ENCODE measurements at places on chromosomes 6 and 20.
A peak's percentile ranks its signal among the peaks of the same experiment; 100 is the strongest.

GRCh38 chr6:131754715-131755567 lies 44.1 kb upstream of the CTAGE9 start:
- DNase-seq = peak; percentile 18

DNA sequence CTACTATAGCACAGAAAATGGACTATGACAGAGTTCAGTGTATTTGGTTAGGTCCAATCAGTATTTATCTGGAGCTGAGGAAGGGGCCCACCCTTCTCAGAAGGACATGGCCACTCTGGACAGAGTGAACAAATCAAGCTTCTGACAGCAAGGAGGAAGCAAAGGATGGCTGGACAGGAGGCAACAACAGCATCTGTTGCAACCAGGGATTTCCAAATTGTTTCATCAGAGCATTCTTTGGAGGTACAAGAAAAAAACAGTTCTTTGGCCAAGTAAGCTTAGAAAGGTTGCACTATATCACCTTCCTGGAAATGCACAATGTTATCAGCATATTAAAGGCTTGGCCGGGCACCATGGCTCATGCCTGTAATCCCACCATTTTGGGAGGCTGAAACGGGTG lies 118.7 kb upstream of the SLC22A16 start:
- DNase-seq = peak; percentile 47

DNA sequence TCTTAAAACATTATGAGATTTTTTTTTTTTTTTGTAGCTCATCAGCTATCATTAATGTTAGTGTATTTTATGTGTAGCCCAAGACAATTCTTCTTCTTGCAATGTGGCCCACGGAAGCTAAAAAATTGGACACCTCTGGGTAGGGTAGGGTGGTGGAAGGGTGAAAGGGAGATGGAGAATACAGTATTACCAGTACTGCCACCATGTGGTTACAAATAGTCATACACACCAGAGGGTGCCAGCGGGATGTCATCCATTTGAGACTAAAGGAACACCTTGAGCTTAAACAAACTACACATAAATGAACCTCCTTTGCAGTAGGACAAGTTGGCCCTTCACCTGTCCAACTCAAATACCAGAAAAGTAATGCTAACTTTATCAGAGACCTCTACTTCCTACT lies 601.9 kb downstream of the HTR1B start:
- peak; percentile 21 for DNase-seq

DNA sequence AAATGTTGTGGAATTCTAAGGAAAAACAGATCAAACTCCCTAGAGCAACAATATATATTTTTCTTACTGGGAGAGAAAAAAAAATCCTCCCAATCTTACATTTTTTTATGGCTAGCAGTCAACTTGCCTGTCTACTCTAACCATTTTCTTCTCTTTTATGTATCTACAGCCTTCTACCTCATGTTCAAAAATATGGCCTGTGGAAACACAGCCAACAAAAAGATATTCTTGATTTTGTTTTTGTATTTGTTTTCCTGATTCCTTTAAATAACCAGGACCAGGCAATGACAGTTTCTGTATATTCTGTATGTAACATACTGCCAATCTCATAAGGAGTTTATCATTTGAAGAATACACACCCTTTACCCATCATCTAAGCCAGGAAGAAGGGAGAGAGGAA lies 13.0 kb upstream of the SLC16A10 start:
- DNase-seq = no peak

GRCh38 chr6:134437376-134437775 lies 119.5 kb upstream of the SGK1 start:
- peak; percentile 72 for DNase-seq

- peak; percentile 56 for DNase-seq
These were observed 321.7 kb downstream of the CENPW start for GRCh38 chr6:126661646-126662045.

DNA sequence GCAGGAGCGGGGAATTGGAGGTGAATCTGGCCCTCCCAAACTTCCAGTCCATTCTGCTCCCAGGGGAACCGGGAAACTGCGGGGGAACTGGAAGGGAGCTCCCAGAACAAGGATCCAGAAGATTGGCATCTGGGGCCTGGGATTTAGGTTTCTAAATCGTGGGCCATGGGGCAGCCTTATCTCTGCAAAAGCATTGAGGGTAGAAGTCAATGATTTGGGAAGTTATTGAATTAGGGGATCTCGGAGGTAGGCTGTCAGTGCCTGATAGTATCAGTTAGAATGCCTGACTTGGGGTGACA lies 45.1 kb downstream of the HNF4A start:
- no peak for DNase-seq

DNA sequence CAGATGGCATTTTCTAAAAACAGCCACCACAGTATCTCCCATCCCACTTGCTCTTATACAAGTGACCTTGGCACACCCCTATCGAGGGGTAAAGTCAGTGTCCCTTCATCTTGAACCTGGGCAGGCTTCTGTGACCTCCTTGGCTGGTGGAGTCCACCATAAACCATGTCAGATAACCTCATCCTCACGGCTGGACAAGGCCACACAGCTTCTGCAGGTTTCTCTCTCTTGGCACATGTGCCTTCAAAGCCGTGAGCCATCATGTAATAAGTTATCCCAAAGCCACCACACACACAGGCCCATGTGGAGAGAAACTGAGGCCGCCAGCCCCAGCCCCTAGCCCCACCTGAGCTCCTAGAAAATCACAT lies 105.4 kb downstream of the SNX5 start:
- DNase-seq = no peak

- DNase-seq = peak; percentile 63
These were observed 75.7 kb upstream of the CLDN20 start for GRCh38 chr6:155187994-155188706.

- DNase-seq = peak; percentile 13
These were observed 232.5 kb downstream of the HDGFL1 start for GRCh38 chr6:22801831-22802230.

DNA sequence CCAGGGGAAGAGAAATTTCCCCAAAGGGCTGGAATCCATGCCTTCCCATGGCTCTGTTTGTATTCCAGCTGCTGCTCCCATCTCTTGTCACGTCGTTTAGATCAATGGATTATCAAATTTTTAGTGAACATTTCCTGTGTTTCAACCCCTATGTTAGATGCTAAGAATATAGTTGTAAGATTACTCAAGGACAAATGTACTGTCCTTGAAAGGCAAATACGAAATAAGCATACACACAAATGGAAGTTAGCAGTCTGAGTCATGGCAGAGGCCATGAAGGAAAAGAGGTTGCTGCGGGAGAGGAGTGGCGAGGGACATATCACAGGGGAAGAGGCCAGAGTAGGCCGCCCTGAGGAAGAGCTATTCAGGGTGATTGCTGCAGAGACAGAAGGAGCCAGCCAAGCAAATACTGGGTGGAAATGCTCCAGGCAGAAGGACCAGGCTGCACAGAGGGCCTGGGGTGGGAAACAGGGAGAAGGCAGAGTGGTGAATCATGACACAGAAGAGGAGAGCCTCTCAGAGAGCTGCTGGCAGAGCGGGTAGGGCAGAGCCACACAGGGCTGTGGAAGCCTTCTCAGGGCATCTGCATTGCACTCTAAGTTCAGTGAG lies 219.2 kb upstream of the LRFN2 start:
- DNase-seq = no peak

DNA sequence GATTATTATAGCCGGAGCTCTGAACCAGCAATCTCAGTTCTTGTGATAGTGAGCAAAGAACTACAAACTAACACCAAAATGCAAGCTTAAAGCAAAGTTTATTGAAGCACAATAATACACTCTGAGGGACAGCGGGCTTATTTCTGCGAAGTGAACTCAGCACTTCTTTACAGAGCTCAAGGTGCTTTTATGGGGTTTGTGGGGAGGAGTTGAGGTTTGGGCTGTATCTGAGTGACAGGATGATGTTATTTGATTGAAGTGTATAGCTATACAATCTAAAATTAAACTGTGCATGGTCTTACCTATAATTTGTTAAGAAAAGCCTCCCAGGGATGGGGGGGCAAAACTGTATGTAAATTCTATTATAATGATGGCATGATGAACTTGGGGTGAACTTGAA lies 1.0 kb upstream of the HFE start:
- no peak for DNase-seq
